ENCODE measurements at places on chromosomes 4 and X. TPM values are rescaled to one million over a fixed set of nuclear protein-coding genes. Genes with fewer than 3 reads are reported as not detected.

- H3K4me1 ChIP-seq = no peaks in the 10 kb centered on the region
- no peak overlapping the region for H3K4me3 ChIP-seq
- no peak for DNase-seq
- H3K27me3 ChIP-seq = no peaks in the 10 kb centered on the region
- no peak overlapping the region for H3K27ac ChIP-seq
Observed at GRCh38 chr4:79442422-79442821, 34.4 kb upstream of the GK2 start.

GRCh38 chrX:7062276-7062675, 85.2 kb upstream of the STS start:
- H3K4me3 ChIP-seq = no peak overlapping the region
- no peak overlapping the region for H3K27ac ChIP-seq
- no peak for DNase-seq
- H3K36me3 ChIP-seq = peaks cover 8% of the 10 kb centered on the region
- H3K27me3 ChIP-seq = no peaks in the 10 kb centered on the region
- H3K4me1 ChIP-seq = peaks cover 19% of the 10 kb centered on the region

- no peaks in the 10 kb centered on the region for H3K27me3 ChIP-seq
- no peak overlapping the region for H3K4me3 ChIP-seq
- H3K36me3 ChIP-seq = no peaks in the 10 kb centered on the region
- no peak for DNase-seq
Observed at GRCh38 chr4:147247579-147247978, 233.3 kb upstream of the EDNRA start.

- peaks cover 11% of the 10 kb centered on the region for H3K27me3 ChIP-seq
- no peak within 1 kb of the TSS for H3K27ac ChIP-seq
- H3K4me3 ChIP-seq = no peak within 1 kb of the TSS
- no peak for DNase-seq
- H3K36me3 ChIP-seq = no peaks in the 10 kb centered on the region
Observed at GRCh38 chr4:108762559-108763225, at the start of gene ETNPPL. Gene ETNPPL, minus strand, starts transcription at chr4:108763053. Its CDS starts 155 bp downstream, at chr4:108762898.

DNA sequence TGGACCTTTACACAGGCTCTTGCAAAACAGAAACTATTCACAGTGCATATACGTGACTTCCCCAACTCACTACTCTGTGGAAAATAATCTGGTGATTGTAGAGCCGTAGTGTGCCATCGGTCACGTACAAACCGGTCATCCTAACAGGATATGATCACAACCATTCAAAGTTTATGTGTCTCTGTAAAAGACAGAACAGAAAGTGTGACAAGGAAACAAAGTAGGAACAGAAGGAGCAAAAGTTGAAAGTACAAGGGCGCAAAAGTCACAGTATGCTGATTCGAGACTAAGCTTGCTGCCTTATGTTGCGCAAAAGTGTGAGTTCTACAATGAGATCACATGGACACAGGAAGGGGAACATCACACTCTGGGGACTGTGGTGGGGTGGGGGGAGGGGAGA, 18.6 kb downstream of the MEPE start:
- no peak for DNase-seq
- H3K4me3 ChIP-seq = no peak overlapping the region
- H3K4me1 ChIP-seq = no peaks in the 10 kb centered on the region
- no peak overlapping the region for H3K27ac ChIP-seq

DNA sequence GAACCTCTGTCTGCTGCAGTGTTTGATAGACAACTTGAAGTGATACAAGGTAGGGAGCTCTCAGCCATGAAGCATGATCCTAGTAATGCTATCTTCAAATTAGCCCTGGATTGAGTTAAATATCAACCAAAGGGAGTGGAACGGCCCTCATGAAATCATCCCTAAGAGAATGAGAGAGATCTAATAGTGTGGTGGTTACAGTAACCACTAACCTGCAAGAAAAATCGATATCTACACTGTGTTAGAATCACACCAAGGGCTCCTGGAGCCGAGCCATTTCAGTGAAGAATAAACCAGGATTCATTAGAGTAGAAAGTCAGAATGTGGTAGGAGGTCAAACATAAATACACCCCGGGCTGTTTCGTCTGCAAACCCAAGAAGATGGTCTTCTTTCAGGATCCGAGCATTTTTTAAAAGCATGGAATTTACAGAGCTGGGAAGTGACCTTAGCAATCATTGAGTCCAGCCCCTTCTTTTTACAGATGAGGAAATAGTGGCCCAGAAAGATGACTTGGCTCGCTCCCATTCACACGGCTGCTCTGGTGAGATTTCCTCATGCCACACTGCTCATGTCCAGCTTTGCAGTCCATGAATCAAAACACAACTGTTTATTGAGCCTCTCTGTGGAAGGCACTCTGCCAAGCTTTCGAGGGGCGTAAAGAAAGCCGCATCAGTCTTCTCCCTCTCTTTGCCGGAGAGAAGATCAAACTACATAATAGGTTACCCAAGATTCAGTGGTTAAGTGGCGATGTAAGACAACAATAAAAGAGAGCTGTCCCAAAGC, 5.5 kb upstream of the DCTD start:
- no peaks in the 10 kb centered on the region for H3K27me3 ChIP-seq
- no peaks in the 10 kb centered on the region for H3K36me3 ChIP-seq
- H3K27ac ChIP-seq = no peak overlapping the region
- H3K4me3 ChIP-seq = no peak overlapping the region
- peaks cover 16% of the 10 kb centered on the region for H3K4me1 ChIP-seq
- no peak for DNase-seq

Gene SHROOM2
- 0.27 TPM for total RNA-seq

DNA sequence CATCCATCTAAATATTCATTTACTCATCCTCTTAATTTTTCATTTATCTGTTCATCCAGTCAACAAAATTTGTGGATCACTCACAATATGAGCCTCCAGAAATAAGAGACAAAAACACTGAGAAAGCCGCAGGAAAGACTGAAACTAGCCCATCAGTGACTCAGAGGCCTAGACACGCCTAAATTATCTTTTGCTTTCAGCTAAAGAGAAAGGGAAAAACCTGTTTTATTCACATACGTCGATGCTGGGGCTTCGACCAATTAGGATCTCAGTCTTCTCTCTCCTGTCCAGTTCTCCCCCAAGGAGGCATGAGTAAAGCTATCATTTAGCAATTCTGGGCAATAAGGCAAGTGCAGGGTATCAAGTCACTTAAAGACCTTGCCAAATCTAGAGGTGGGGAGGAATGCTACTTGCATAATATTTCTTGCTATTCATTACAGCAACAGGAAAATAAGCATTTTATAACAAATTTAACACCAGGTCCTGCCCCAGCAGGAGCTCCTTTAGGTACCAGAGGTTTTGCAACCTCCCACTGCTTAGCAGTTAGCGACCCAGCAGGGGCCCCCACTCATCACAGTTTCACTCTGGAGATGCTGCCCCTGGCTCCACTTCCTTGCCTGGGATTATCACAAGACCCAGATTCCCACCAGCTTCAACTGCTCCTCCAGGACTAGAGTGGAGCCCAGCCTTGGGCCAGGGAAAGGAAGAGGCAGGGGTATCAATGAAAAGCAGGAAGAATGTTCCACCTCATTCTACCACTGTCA, 30.1 kb upstream of the TMEM154 start:
- H3K4me1 ChIP-seq = peaks cover 11% of the 10 kb centered on the region
- H3K36me3 ChIP-seq = no peaks in the 10 kb centered on the region
- H3K4me3 ChIP-seq = no peak overlapping the region

GRCh38 chr4:25654971-25655963, at the start of gene SLC34A2:
Gene SLC34A2, plus strand, starts transcription at chr4:25655851. Its CDS starts 6,650 bp downstream, at chr4:25662501.
- H3K4me1 ChIP-seq = no peaks in the 10 kb centered on the region
- H3K4me3 ChIP-seq = no peak within 1 kb of the TSS
- peaks cover 7% of the 10 kb centered on the region for H3K27me3 ChIP-seq
- no peak within 1 kb of the TSS for H3K27ac ChIP-seq

Gene OPN1MW
- not detected for total RNA-seq
